Type B pancreatic cell (in vitro differentiated cells): ENCODE measurements at places on chromosomes 5 and 9. TPM values are rescaled to one million over a fixed set of nuclear protein-coding genes. Genes with fewer than 3 reads are reported as not detected.

The AQP3 gene
- total RNA-seq: 33.1 and 67.0 TPM in 2 replicates

The PCDHA4 gene
- total RNA-seq: 10.7 and 17.7 TPM in 2 replicates

The NINJ1 gene
- total RNA-seq: 19.4 and 21.6 TPM in 2 replicates

The IL7R gene
- total RNA-seq: not detected in 2 replicates

The EPB41L4B gene
- total RNA-seq: 14.4 and 29.1 TPM in 2 replicates

- peaks cover 14% of the 10 kb centered on the region for H3K36me3 ChIP-seq
- DNase-seq: no peak
- no peak overlapping the region for H3K27ac ChIP-seq
Observed at GRCh38 chr9:125672876-125673275, 34.1 kb downstream of the MAPKAP1 start.

GRCh38 chr5:67061511-67061910 lies 135.1 kb downstream of the CD180 start:
- peaks cover 10% of the 10 kb centered on the region for H3K4me1 ChIP-seq
- no peaks in the 10 kb centered on the region for H3K27me3 ChIP-seq
- no peak overlapping the region for H3K4me3 ChIP-seq
- no peak for DNase-seq

DNA sequence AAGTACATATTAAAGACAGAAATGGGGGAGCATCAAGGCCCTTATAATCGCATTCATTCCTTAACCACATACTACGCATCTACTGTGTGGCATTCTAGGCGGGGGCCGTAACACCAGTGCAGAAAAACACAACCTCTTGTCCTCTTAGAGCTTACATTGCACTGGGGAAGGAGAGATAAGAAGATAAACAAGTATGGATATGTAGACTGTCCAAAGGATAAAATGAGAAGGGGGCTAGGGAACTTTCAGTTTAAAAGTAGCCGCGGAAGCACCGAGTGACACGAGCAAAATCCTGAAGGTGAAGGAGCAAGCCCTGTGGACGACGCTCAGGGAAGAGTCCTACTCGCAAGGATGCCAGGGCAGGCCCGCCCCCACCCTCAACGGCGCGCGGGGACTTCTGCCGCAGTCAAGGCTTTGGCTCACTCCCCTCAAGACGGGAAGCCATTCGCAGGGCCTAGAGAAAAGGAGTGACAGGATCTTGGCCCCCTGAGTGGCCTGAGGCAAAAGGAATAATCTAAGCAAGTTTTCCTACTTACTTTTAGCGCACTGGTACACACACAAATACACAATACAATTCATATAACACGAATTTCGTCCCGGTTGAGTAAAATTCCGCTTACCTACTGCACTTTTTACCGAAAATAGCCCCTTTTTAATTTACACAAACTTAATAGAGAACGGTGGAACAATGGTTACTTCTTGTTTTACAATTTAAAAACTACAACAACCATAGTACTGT lies 1.3 kb upstream of the NIPBL start:
- DNase-seq: no peak
- peak overlapping the region; percentile 95 for H3K27ac ChIP-seq
- peaks cover 8% of the 10 kb centered on the region for H3K36me3 ChIP-seq
- peak overlapping the region; percentile 92 for H3K4me3 ChIP-seq
- H3K27me3 ChIP-seq: no peaks in the 10 kb centered on the region
- H3K4me1 ChIP-seq: peaks cover 31% of the 10 kb centered on the region

GRCh38 chr9:84791643-84792042 lies 122.1 kb downstream of the NTRK2 start:
- no peak overlapping the region for H3K27ac ChIP-seq
- no peak for DNase-seq
- peaks cover 6% of the 10 kb centered on the region for H3K4me1 ChIP-seq
- H3K36me3 ChIP-seq: peaks cover 6% of the 10 kb centered on the region
- H3K27me3 ChIP-seq: no peaks in the 10 kb centered on the region

GRCh38 chr5:31770998-31771397 lies 132.1 kb downstream of the PDZD2 start:
- H3K4me1 ChIP-seq: peaks cover 5% of the 10 kb centered on the region
- H3K27me3 ChIP-seq: no peaks in the 10 kb centered on the region
- no peak for DNase-seq
- no peak overlapping the region for H3K4me3 ChIP-seq
- no peaks in the 10 kb centered on the region for H3K36me3 ChIP-seq
- no peak overlapping the region for H3K27ac ChIP-seq

- peak overlapping the region; percentile 100 for H3K4me3 ChIP-seq
- H3K27me3 ChIP-seq: no peaks in the 10 kb centered on the region
- H3K36me3 ChIP-seq: peaks cover 20% of the 10 kb centered on the region
- H3K4me1 ChIP-seq: peaks cover 14% of the 10 kb centered on the region
- H3K27ac ChIP-seq: peak overlapping the region; percentile 96
Observed at GRCh38 chr9:32551276-32552051, 663 bp upstream of the SMIM27 start.

DNA sequence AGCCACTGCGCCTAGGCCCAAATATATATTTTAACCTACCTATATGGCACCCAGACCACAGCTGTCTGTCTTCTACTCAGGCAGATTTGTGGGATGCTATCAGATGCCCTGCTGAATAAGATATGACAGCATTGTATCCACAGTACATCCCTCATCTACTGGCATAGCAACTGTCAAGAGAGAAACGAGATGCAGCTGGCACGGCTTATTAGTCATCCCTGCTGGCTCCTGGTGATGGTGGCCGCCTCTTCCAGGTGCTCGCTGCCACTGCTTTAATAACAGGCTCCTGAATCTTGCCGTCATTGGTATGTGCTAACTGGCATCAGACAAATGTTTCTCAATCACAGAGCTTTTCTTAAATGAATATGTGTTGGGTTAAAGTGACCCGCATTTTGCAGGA lies 34.0 kb downstream of the B4GALT1 start:
- H3K4me3 ChIP-seq: no peak overlapping the region
- DNase-seq: no peak
- H3K27ac ChIP-seq: no peak overlapping the region
- H3K36me3 ChIP-seq: peaks cover 38% of the 10 kb centered on the region
- no peaks in the 10 kb centered on the region for H3K27me3 ChIP-seq

GRCh38 chr5:150317048-150318003 lies 14.6 kb upstream of the ARSI start:
- H3K27ac ChIP-seq: peak overlapping the region; percentile 56
- no peaks in the 10 kb centered on the region for H3K27me3 ChIP-seq

GRCh38 chr5:179769796-179770195 lies 24.0 kb upstream of the LTC4S start:
- no peak for DNase-seq
- H3K4me3 ChIP-seq: no peak overlapping the region
- peaks cover 17% of the 10 kb centered on the region for H3K36me3 ChIP-seq
- peaks cover 4% of the 10 kb centered on the region for H3K4me1 ChIP-seq

GRCh38 chr5:156753846-156754245 lies 96.2 kb upstream of the PPP1R2B start:
- H3K4me3 ChIP-seq: no peak overlapping the region
- H3K27me3 ChIP-seq: no peaks in the 10 kb centered on the region
- no peak overlapping the region for H3K27ac ChIP-seq
- H3K36me3 ChIP-seq: no peaks in the 10 kb centered on the region
- H3K4me1 ChIP-seq: no peaks in the 10 kb centered on the region

GRCh38 chr5:56279291-56279690 lies 46.2 kb upstream of the ANKRD55 start:
- no peak for DNase-seq
- no peak overlapping the region for H3K27ac ChIP-seq
- H3K36me3 ChIP-seq: no peaks in the 10 kb centered on the region
- no peaks in the 10 kb centered on the region for H3K27me3 ChIP-seq

GRCh38 chr9:73176450-73176875 lies 24.8 kb downstream of the ANXA1 start:
- H3K36me3 ChIP-seq: no peaks in the 10 kb centered on the region
- H3K27me3 ChIP-seq: peaks cover 8% of the 10 kb centered on the region
- H3K27ac ChIP-seq: no peak overlapping the region
- DNase-seq: no peak
- H3K4me1 ChIP-seq: peaks cover 12% of the 10 kb centered on the region

- no peaks in the 10 kb centered on the region for H3K27me3 ChIP-seq
- peaks cover 10% of the 10 kb centered on the region for H3K36me3 ChIP-seq
- H3K4me1 ChIP-seq: peaks cover 17% of the 10 kb centered on the region
- peak overlapping the region; percentile 7 for H3K27ac ChIP-seq
- no peak for DNase-seq
- no peak overlapping the region for H3K4me3 ChIP-seq
Observed at GRCh38 chr5:76689321-76690036, 26.4 kb upstream of the F2R start.

GRCh38 chr9:21316032-21316842 lies 11.1 kb upstream of the IFNA5 start:
- H3K27ac ChIP-seq: no peak overlapping the region
- H3K36me3 ChIP-seq: no peaks in the 10 kb centered on the region
- H3K4me3 ChIP-seq: no peak overlapping the region
- DNase-seq: no peak
- peaks cover 26% of the 10 kb centered on the region for H3K27me3 ChIP-seq

DNA sequence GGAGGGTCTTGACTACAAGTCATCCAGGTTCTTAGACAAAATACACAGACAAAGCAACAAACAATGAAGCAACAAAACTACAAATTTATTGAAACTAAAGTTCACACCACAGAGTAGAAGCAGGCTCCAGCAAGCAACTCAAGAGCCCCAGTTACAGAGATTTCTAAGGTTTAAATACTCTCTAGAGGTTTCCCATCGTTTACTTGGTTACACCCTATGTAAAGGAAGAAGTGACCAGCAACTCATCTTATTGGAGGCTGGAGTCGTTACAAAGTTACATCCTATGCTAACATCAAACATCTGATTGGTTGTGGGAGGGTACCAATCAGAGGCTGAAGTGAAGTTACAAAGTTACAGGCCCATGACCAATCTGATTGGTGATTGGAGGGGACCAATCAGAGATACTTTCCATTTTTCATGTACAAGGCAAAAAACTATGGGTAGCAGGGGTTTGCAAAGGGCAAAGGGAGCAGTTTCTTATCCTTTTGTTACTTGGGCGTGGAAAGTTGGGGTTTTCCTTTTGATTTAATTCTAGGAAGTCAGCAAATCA lies 2292.6 kb upstream of the C9orf72 start:
- no peaks in the 10 kb centered on the region for H3K36me3 ChIP-seq
- no peak overlapping the region for H3K4me3 ChIP-seq
- no peaks in the 10 kb centered on the region for H3K27me3 ChIP-seq
- DNase-seq: no peak
- H3K27ac ChIP-seq: no peak overlapping the region
- no peaks in the 10 kb centered on the region for H3K4me1 ChIP-seq

DNA sequence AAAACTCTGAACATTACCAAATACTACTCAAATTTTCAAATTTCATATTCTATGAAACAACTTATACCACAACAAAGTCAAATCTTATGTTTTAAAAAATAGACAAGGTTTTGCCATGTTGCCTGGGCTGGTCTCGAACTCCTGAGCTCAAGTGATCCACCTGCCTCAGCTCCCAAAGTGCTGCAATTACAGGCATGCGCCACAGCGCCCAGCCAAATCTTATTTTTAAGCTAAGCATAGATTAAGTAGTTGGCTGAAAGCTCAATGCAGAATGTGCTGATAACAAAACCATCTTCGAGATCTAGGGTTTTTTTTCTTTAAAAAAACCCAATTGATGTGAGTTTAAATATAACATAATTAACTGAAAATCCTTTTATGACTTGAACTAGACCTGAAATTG lies 6.4 kb downstream of the LMBRD2 start:
- H3K4me3 ChIP-seq: no peak overlapping the region
- H3K4me1 ChIP-seq: peaks cover 6% of the 10 kb centered on the region

GRCh38 chr9:136942881-136943230 lies 1.7 kb downstream of the FBXW5 start:
- H3K4me1 ChIP-seq: peaks cover 4% of the 10 kb centered on the region
- DNase-seq: peak; percentile 59
- H3K27me3 ChIP-seq: no peaks in the 10 kb centered on the region
- peaks cover 5% of the 10 kb centered on the region for H3K36me3 ChIP-seq
- peak overlapping the region; percentile 61 for H3K4me3 ChIP-seq
- no peak overlapping the region for H3K27ac ChIP-seq

GRCh38 chr9:80509358-80509757 lies 937.6 kb downstream of the TLE4 start:
- H3K27me3 ChIP-seq: no peaks in the 10 kb centered on the region
- DNase-seq: no peak
- H3K36me3 ChIP-seq: no peaks in the 10 kb centered on the region
- no peak overlapping the region for H3K27ac ChIP-seq
- H3K4me3 ChIP-seq: no peak overlapping the region

DNA sequence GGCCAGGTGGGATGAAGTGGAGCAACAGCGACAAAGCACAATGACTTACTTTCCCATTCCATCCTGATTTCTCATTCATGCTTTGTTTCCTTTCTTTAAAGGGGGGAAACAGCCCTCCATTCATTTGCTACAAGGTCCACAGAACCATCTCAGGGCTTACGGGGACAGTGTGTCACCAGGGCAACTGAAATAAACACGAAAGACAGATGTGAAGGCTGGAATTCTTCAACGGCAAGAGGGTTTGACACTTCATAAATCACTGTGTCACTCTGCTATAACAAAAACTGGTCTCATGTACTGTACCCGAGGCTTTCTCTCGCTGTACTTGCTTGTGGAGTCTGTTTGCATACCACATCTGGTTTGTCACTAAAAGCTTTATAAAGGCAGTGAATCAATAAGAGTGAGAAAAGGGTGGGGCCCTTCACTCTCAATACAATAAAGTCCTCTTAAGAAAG lies 150.8 kb downstream of the EFNA5 start:
- H3K36me3 ChIP-seq: peaks cover 15% of the 10 kb centered on the region
- no peaks in the 10 kb centered on the region for H3K27me3 ChIP-seq
- no peak for DNase-seq
- peaks cover 34% of the 10 kb centered on the region for H3K4me1 ChIP-seq

- no peaks in the 10 kb centered on the region for H3K36me3 ChIP-seq
- DNase-seq: no peak
- H3K4me1 ChIP-seq: no peaks in the 10 kb centered on the region
- peaks cover 30% of the 10 kb centered on the region for H3K27me3 ChIP-seq
- H3K4me3 ChIP-seq: no peak overlapping the region
Observed at GRCh38 chr5:169626779-169627178, 10.3 kb upstream of the DOCK2 start.

DNA sequence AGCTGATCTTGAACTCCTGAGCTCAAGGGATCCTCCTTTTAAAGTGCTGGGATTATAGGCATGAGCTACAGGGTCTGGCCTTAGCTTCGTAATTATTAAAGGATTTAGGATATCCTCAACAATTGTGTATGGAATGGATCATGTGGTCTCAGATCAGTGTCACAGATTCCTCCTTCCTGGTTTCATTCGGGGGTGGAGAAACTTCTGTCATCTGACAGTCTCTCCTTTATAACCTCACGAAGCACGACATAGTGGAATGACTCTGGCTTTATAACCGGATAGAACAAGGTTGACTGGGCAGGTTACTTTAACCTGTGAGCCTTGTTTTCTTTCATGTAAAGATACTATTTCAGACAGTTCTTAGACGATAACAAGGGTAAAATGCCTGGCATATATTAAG lies 4.4 kb upstream of the GNG10 start:
- peak overlapping the region; percentile 93 for H3K27ac ChIP-seq
- H3K36me3 ChIP-seq: peaks cover 13% of the 10 kb centered on the region
- no peak for DNase-seq
- H3K4me1 ChIP-seq: peaks cover 2% of the 10 kb centered on the region

GRCh38 chr9:135144581-135145170 lies 57.2 kb downstream of the OLFM1 start:
- H3K4me3 ChIP-seq: no peak overlapping the region
- no peak overlapping the region for H3K27ac ChIP-seq
- H3K36me3 ChIP-seq: no peaks in the 10 kb centered on the region
- DNase-seq: no peak
